Left renal pelvis (tissue), 4 donors: ENCODE measurements at places on chromosomes 6 and 20.

DNA sequence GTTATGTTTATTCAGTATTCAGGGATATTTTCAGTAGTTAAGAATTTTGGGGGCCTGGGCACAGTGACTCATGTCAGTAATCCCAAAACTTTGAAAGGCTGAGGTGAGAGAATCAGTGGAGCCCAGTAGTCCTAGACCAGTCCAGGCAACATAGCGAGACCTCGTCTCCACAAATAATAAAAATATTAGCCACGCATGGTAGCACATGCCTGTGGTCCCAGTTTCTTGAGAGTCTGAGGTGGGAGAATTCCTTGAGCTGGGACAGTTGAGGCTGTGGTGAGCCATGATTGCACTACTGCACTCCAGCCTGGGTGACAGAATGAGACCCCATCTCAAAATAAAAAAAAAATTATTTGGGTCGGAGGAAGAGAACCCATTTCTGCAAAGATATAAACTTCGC is 20.3 kb downstream of the ADGRG6 start:
- DNase-seq: no peak

DNA sequence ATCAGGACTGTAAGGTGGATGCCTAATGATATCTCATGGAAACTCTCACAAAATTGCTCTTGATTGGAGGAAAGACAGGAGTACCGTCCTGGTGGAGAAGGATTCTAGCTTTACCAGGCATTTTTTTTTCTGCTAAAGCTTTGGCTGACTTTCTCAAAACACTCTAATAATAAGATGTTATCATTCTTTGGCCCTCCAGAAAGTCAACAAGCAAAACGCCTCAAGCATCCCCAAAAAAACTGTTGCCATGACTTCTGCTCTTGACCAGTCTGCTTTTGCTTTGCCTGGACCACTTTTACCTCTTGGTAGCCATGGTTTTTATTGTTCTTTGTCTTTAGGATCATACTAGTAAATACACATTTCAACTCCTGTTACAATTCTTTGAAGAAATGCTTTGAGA is 55.5 kb upstream of the RUNX2 start:
- DNase-seq: no peak

GRCh38 chr6:142474531-142475289 is 172.9 kb downstream of the ADGRG6 start:
- peak; percentile 26 for DNase-seq

- DNase-seq: no peak
These were observed 591.4 kb downstream of the RNF144B start for GRCh38 chr6:18978337-18979128.

- DNase-seq: no peak
These were observed 364.9 kb downstream of the GRIK2 start for GRCh38 chr6:101758368-101758767.

- DNase-seq: no peak
These were observed 10.0 kb downstream of the MOCS1 start for GRCh38 chr6:39924283-39924682.

DNA sequence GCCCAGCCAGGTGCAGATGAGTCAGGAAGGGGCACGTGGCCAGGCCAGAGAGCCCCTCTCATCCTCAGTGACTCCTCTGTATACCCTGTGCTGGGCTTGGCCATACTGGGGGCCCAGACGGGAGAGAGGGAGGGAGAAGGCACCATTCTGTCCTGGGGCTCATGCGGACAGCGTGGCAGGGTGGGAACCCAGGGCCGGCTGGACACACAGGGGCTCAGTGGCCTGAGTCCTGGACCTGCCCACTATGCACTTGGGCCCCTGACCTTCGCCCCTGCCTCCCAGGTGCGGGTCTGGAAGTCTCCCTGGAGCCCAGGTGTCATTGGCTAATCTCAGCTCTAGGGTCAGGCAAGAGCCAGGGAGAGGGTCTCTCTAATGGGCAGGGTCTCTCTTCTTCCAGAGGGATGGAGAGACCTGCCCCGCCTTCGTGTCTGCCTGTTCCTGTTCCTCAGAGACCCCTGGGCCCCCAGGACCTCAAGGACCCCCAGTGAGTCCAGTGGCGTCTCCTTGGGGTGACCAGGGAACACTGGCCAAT is 27.7 kb downstream of the COL20A1 start:
- no peak for DNase-seq

- DNase-seq: no peak
These were observed 21.5 kb downstream of the COL9A3 start for GRCh38 chr20:62838128-62838891.

DNA sequence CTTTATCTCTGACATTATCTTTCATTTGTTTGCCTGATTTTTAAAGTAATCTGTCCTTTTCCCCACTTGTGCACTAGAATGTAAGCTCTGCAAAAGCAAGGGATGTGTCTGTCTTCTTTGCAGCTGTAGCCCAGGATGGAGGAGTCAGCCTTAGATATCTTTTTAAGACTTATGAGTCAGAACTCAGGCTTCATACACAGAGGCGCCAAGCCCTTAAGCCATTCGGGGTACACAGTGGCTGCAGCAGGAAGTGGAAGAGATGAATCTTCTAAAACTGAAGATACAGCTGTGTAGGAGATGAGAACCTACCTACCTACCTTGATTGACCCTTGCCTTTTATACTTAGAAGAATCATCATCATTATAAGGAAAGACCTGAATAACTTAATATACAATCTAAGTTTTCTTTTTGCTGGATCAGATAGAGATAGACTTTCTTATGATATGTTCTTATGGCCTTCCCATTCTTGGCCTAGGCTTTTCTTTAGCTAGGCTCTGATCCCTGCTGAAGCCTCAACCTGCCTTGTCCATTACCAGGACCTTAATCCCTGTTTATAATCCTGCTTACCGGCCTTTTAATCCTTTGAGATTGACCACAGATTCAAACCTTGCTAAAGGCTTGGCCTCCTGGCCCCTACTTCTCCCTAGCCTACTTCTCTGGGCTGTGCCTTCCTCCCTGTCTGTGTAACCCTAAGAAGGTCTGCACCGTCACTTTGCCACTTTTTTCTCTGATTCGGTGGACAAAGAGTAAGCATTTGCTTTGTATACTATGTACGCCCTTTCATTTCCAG is 304.5 kb downstream of the PRL start:
- DNase-seq: no peak

- DNase-seq: no peak
These were observed 900.9 kb downstream of the QKI start for GRCh38 chr6:164315376-164315775.

DNA sequence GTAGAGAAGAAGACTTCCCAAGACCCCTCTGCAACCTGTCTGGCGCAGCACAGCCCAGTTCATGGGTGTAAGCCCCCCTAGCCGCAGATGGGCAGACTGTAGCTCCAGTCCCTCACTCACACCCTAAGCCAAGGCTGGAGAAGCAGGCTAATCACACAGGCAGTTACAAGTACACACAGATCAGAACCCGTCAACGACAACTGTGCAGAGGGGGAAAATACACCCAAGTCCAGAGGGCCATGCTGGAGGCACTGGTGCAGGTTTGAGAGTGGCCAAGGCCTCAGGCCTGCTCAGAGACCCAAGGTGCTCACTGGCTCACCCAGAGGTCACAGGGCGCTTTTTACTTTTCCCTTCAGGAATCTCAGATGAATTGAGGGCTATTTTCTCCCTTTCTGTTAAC is 106.1 kb downstream of the NOL4L start:
- no peak for DNase-seq

DNA sequence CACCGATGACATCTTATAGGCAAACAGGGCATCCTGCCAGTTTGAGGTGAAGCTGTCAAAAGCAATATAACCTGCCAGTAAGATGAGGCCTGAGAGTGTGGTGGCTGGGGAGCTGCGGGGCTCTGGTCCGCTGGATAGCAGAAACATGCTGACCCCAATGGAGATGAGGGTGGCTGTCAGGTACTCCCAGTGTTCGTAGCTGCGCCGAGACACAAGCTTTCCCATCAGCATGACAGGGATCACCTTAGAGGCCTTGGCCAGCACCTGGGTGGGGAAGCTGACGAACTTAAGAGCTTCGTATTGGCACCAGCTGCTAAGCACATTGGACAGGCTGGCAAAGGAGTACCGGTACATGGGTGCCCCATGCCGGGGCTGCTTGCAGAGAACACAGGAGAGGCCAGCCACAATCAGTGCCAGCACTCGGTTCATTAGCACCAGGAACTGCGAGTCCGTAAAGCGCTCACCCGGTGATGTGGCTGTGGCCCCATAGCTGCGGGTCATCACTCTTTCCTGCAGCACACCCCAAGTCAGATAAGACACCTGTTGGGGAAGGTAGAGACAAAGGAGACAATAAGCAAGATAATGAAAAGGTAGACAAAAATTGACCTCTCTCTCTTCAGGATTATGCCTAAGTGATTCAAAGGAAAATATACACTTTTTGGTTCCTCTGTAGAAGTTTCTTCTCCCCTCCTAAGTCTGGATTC is 2.1 kb downstream of the SLC35B2 start:
- DNase-seq: no peak

DNA sequence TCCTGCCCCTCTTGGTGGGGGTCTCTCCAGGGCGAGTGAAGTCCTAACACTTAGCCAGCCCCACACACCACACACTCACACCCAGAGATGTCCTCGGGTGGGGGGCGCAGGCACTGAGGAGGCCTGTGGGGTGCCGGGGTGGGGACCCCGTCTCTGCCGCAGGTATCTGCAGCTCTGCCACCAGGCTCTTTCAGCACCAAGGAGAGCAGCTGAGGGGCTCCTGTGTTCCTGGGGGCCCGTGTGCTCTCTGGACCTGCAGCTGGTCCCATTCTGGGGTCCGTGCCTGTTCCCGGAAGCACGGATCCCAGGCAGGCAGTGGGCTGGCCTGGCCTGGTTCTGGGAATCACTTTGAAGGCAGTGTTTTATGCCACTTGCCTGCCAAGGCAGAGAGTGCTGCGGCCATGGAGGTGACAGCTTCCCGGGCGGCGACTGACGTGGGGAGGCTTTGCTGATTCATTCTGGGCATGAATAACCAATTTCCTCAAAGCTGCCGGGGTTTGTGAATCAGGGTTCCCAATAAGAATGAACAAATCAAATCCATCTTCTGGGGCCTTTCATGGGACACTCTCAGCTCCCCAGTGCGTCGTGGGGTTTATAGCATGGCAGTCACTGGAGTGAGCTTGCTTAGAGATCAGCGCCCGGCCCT is 54.4 kb upstream of the SLCO4A1 start:
- no peak for DNase-seq

GRCh38 chr6:170172392-170172791 is 118.5 kb downstream of the DLL1 start:
- no peak for DNase-seq

- DNase-seq: no peak
These were observed 23.0 kb upstream of the NAA20 start for GRCh38 chr20:19993958-19994669.

DNA sequence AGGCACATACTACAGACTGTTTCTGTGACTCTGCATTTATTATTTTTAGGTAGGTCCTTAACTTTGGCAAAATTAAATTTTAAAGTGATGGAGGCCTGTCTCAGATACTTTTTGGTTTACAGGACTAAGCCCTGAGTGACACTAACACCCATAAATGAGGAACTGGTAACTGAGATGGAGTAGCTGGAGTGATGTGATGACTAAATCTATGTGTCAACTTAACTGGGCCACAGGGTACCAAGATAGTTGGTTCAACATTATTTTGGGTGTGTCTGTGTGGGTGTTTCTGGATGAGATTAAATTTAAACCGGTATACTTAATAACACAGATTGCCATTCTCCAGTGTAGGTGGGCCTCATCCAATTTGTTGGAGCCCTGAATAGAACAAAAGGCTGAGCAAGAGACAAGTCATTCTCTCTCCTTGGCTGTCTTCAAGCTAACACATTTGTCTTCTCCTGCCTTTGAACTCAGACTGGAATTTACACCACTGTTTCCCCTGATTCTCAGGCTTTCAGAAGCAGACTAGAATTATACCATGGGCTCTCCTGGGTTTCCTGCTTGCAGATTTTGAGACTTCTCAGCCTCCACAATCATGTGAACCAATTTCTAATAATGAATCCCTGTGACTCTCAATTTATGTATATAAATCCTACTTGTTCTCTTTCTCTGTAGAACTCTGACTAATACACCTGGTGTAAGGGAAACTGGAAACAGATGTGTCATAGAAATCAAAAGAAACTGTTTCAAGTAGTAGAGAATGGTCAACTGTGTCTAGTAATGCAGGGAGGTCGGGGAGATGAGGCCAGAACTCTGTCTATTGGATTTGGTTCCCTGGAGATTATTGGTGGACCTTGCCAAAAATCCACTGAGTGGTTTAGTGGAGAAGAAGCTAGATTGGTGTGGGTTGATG is 579.2 kb downstream of the EPM2A start:
- no peak for DNase-seq

DNA sequence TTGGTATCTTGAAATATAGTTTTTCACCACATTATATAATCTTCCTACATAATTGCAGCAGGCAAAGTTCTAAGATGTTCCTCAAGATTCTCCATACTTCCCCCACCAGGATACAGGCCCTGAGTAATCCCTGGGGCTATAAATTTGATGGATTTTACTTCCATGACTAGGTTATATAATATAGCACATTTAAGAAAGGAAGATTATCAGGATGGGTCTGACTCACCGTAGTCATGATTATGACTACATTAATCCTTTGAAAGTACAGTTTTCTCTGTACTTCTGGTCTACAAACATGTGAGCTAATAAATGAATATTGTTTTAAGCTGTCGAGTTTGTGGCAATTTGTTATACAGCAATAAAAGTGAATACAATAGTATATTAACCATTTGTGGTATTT is 122.5 kb downstream of the MACROD2 start:
- DNase-seq: no peak

GRCh38 chr6:21559238-21559637 is 34.3 kb upstream of the SOX4 start:
- no peak for DNase-seq

DNA sequence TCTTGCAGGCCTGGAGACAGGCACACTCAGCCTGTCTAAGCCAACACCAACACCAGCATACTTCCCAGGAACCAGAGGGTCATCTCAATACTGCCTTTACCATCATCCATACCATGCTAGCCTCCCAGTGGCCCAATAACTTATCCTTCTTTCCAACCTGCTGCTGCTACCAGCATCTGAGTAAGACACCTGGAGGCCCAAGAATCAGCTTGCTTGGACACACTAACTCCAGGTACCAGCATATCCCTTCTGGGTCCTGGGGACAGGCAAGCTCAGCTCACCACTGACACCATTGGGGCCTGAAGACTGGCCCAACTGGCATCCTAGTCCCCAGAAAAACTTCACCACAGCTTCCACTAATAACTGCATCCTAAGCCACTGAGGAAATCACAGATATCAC is 205.3 kb downstream of the CD109 start:
- DNase-seq: no peak

DNA sequence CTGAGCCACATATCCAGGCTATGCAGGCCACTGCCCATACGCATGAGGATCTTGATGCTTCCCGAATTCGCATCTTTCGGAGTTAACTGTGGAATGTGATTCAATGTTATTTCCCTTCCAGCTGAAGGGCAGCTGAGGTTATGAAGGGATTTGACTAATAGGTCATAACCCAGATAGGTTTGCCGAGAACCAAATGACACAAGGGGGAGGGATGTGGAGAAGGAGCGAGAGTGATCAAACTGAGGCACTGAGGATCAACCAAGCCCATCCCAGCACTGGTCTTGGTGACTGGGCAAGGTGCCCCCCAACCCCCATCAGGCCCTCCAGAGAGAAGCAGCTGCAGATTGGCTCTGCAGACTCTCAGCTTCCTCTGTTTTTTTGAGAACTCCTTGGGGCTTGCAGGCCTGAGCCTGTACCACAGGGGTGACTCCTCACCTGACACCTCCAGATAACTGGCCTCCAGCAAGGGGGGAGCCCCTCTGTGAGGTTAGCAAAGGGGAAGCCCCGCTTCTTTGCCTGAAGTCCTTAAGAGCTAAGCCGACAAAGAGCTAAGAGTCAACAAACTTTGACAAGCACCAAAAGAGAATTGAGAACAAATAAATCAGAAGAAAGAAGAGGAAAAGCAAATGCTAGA is 185.9 kb downstream of the PDE7B start:
- no peak for DNase-seq
